WTC11 (cell line): ENCODE measurements at places on chromosomes 6 and 20. TPM values are rescaled to one million over a fixed set of nuclear protein-coding genes. Genes with fewer than 3 reads are reported as not detected.
A peak's percentile ranks its signal among the peaks of the same experiment; 100 is the strongest.

GRCh38 chr6:22682979-22683378 is 113.6 kb downstream of the HDGFL1 start:
- DNase-seq = no peak
- H3K4me1 ChIP-seq = 0 out of 2 replicates have a peak, but pooled peaks cover 4% of the 10 kb centered on the region
- H3K27ac ChIP-seq = no peak overlapping the region
- no peaks in the 10 kb centered on the region for H3K36me3 ChIP-seq
- no peak overlapping the region for H3K4me3 ChIP-seq

DNA sequence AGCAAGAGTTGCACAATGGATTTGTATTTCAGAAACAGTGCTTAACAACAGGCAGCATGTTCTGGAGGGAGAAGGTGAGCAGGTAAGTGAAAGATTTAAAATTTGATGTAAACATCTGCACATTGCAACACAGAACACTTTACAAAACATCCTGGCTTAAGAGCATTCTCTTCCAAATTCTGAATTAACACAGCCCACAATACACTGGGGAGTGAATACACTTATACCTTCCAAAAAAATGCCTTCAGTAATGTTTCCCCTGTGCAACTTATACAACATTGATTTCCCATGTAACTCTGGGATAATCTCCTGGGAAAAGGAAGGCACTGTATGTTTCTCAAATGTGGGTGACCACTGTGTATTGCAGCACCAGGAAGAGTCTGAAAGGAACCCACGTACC is 127.6 kb downstream of the FYN start:
- H3K4me1 ChIP-seq = peaks cover 49% of the 10 kb centered on the region
- H3K27ac ChIP-seq = peak overlapping the region; percentile 16; the same call in 1 of the 2 replicates
- H3K4me3 ChIP-seq = no peak overlapping the region

DNA sequence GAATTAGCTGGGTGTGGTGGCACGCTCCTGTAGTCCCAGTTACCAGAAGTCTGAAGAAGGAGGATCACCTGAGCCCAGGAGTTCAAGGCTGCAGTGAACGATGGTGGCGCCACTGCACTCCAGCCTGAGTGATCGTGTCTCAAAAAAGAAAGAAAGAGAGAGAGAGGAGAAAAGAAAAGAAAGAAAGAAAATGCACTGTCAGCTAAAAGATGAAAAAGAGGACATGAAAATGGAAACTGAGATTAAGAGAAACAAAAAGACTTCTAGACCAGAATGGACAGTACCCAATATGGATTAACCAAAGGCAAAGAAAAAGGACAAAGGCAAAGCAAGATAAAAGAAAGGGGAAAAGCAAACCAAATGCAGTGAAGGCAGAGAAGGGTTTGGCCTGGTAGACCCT is 9.0 kb upstream of the RALGAPA2 start:
- no peak overlapping the region for H3K4me3 ChIP-seq
- peaks cover 3% of the 10 kb centered on the region; the same call in 1 of the 2 replicates for H3K4me1 ChIP-seq
- H3K36me3 ChIP-seq = no peaks in the 10 kb centered on the region
- H3K27ac ChIP-seq = 0 out of 2 replicates have a peak overlapping the region, but pooled peaks have one; percentile 4

DNA sequence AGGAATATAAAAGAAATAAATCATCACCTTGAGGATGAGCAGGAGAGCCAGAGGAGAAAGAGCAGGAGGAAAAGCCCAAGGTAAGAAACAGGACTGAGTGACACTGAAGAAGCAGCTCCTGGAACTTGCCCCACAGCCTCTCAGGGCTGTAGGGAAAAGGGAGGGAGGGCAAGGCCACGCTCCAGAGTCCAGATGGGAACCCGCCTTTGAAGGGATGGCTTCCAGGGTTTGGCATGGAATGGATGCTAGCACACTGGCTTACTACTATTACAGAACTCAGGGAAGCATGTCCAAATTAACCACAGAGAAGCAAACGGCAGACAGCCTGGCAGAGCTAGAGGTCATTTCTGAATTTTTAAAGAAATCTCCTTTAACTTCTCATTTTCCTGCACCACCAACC is 26.8 kb downstream of the RALGAPA2 start:
- no peaks in the 10 kb centered on the region for H3K36me3 ChIP-seq
- DNase-seq = no peak
- no peak overlapping the region for H3K4me3 ChIP-seq
- no peak overlapping the region for H3K27ac ChIP-seq
- H3K4me1 ChIP-seq = peaks cover 14% of the 10 kb centered on the region
- no peaks in the 10 kb centered on the region for H3K27me3 ChIP-seq

GRCh38 chr20:50317609-50318008 is 127.0 kb downstream of the CEBPB start:
- H3K27me3 ChIP-seq = no peaks in the 10 kb centered on the region; the same call in 1 of the 2 replicates
- no peak for DNase-seq
- no peak overlapping the region for H3K4me3 ChIP-seq
- H3K36me3 ChIP-seq = no peaks in the 10 kb centered on the region
- H3K27ac ChIP-seq = no peak overlapping the region

The SIRPB2 gene
- total RNA-seq = not detected in 3 replicates
